Right ventricle myocardium superior (tissue), 1 donor: ENCODE measurements at places on chromosomes 2 and 18. TPM values are rescaled to one million over a fixed set of nuclear protein-coding genes. Genes with fewer than 3 reads are reported as not detected.

- DNase-seq = no peak
These were observed 101.1 kb downstream of the TCF4 start for GRCh38 chr18:55486936-55487335.

DNA sequence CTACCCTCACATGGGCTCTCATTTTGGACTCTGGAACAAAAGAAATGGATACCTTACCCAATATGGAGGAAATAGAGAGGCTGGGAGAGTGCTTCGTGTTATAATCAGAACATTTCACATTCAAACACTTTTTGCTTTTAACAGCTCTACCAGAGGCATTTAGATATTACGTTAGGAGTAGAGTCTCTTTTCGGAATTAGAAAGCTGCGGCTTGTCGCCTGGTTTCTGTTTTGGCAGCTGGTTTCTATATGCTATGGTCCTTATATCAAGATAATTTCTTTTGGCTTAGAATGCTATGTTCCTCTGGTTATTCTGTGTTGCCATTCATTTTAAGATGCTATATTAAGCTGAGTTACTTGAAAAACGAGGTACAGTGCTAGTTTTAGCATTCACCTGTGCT lies 392.8 kb upstream of the GALNT5 start:
- DNase-seq = no peak

DNA sequence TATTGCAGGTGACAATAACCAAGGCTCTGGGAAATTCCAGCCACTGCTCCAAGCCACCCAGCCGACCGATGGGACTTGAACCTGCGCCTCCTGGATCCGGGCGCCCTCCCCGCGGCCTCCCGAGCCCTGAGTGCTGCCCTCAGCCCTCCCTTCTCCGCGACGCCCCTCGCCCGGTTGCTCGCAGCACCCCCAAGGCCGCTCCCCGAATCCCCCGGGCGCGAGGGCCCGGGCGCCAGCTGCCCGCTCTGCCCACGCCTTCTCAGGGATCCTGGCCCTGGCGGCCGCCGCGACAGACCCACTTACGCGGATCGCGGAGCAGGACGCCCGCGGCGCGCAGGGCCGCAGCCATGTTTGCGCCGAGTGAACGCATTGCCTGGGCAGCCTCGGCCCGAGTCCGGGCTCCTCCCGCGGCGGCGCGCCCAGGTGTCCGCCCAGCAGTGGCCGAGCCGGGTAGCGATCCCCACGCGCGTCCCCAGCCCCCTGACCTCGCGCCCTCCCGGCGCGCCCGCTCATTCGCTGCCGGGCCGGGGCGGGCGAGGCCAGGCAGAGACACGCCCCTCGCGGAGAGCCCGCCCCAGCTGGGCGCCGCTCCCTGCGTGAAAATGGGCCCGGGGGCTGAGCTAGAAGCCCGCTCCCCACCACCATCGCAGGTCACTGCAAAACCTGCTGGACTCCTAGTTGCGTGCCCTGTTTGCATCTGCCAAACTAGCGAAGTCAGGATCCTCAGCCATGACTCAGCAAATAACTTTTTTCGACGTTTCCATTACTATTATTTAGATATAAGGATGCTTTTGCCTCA lies at the start of gene FECH:
Gene FECH (minus strand): TSS at position 452 of the 799 bp plus-strand sequence. CDS start 82 bp downstream, at position 370.
- peak; percentile 92 for DNase-seq

GRCh38 chr18:21277578-21277977 lies 35.5 kb downstream of the GREB1L start:
- DNase-seq = no peak

- DNase-seq = peak; percentile 44
These were observed 175.4 kb downstream of the HDAC4 start for GRCh38 chr2:239225371-239225851.

DNA sequence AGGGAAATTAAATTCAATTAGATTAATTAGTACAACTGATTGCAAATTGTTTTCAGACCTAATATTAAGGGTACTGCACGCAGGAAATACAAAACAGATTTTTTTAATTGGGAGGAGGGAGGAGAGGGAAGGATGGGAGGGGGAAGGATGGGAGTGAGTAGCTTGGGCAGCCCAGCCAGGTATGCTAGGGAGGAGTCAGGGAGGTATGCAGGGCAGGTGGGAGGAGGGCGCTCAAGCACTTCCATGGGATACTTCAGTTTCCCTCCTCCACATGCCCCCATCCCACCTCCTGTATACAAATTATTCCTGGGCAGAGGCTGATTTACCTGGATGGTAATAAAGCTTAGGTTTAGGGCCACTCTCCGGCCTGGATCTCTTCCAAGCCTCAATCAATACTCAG lies 76.6 kb upstream of the CAPN13 start:
- DNase-seq = no peak

Gene PLB1
- total RNA-seq = 1.8 TPM

- no peak for DNase-seq
These were observed 52.4 kb downstream of the GPR39 start for GRCh38 chr2:132468821-132469675.

DNA sequence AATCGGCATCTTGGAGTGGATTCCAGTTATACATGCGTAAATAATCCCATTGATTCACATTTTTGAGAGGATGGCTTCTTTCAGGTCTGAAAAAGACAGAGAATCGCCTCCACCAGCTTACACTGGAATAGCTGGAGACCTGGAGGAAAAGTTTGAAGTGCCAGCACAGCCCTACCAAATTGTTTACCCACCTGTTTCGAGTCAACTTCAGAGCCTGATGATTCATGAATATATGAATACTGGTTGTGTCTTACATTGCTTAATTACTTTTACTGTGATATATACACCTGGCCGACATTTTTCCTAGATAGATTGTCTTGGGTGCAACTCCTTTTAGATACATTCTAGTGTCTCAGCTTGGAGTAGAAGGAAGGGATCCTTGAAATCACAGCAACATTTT lies 335 bp upstream of the NCKAP5 start:
- no peak for DNase-seq

Gene CNTNAP5
- total RNA-seq = not detected

Gene CFC1
- not detected for total RNA-seq

Gene GPR39
- not detected for total RNA-seq

- DNase-seq = no peak
These were observed 24.4 kb upstream of the FTCDNL1 start for GRCh38 chr2:199875400-199875799.

- DNase-seq = no peak
These were observed 709.5 kb upstream of the ACVR2A start for GRCh38 chr2:147135376-147135775.

DNA sequence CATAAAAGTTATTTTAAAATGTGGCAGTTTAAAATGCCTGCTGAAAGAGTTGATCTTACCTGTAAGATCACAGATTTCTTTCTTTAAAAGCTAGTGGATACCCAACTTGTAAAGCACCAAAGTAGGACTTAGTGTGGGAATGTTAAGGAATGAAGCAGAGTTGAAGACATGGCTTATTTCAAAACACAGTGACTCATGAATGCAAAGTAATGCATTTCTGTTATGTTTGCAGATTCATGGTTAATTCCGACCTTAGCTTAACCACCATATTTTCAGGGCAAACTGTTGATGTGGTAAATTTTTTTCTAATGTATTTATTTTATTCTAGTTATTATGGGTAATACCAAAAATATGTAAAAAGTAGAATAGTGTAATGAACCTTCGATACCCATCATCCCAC lies 206.8 kb upstream of the FOSL2 start:
- no peak for DNase-seq

DNA sequence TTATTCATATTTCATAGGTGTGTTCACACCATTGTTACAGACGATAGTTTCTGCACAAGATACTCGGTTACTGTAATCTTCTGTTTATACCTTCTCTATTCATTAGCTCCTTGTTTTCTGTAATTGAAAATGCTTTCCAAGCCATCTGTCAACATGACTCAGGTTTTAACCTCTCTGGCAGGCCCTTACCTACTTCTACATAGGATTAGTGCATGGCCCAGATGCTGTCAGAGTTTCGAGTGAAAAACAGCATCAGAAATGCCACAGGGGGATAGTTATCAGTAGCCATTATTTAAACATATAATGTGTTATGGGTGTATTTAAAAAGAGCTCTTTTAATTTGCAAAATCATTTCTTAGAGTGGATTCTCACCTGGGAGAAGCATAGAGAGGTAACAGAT lies 596.4 kb downstream of the FBXO15 start:
- no peak for DNase-seq

- DNase-seq = no peak
These were observed 42.1 kb downstream of the RRM2 start for GRCh38 chr2:10164601-10165000.

Gene PSMA8
- total RNA-seq = 0.48 TPM

DNA sequence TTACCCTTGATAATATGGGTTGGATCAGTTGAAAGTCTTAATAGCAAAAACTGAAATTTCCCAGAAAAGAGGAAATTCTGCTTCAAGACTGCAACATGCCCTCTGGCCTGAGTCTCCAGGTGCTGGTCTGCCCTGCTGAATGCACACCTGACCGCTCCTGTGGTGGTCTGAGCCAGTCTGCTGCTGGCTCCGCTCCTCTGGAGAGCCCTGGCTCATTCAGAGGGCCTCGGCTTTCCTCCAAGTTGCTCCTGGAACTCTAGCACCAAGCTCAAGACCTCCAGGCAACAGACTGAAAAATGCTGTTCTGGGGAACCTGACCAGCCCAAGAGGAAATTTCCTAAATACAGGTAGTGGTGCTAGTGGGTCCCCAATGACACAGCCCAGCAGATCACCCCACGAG lies 64.8 kb downstream of the DIPK1C start:
- no peak for DNase-seq

- peak; percentile 82 for DNase-seq
These were observed 38.0 kb upstream of the SNED1 start for GRCh38 chr2:240960309-240960970.

GRCh38 chr18:29184654-29185053 lies 1007.7 kb upstream of the CDH2 start:
- no peak for DNase-seq

Gene SCN7A
- total RNA-seq = 27.7 TPM

DNA sequence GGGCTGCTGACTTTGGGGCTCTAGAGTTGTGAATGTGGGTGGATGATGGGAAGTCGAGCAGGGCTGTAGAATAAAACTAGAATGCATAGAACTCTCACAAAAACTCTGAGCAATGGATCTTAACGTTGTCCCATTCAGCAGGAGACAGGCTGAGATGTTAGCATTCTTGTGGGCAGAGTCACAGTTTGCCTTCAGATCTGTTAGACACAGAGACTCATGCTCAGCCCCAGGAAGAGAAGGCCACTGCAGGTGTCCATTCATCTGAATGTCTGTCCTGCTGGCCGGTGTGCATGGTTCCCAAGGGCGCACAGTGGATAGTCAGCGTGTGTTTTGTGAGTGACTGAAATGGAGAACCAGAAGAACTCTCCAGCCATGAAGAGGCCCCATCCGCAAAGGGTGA lies 111.3 kb downstream of the TSN start:
- no peak for DNase-seq

- no peak for DNase-seq
These were observed 27.1 kb upstream of the SPTBN1 start for GRCh38 chr2:54429054-54429453.

- DNase-seq = no peak
These were observed 126.0 kb upstream of the MSH6 start for GRCh38 chr2:47656715-47657600.

Gene TRABD2A
- total RNA-seq = 0.56 TPM

Gene KIAA2012
- not detected for total RNA-seq

- DNase-seq = no peak
These were observed 86.0 kb downstream of the KCTD1 start for GRCh38 chr18:26462355-26462754.

Gene GCKR
- total RNA-seq = not detected

- no peak for DNase-seq
These were observed 67.0 kb upstream of the SERTAD2 start for GRCh38 chr2:64720535-64721319.

DNA sequence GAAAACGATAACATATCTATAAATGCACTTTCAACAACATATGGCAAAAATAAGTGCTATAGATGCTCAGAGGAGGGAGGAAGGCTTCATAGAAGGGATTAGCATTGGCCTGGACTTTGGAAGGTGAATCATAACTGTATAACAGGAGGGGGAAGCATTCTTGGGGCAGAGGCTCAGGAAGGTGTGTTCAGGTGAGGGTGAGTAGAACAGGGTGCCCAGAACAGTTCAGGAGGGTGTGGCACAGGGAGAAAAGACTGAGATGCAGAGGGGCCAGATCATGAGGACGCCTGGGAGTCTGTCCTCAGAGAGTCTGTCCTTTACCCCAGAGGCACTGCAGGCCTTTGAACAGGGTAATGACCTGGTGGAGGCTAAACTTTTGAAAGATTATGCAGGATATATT lies 29.3 kb upstream of the MEP1B start:
- no peak for DNase-seq

- no peak for DNase-seq
These were observed 48.7 kb downstream of the TNS1 start for GRCh38 chr2:217954051-217954450.

DNA sequence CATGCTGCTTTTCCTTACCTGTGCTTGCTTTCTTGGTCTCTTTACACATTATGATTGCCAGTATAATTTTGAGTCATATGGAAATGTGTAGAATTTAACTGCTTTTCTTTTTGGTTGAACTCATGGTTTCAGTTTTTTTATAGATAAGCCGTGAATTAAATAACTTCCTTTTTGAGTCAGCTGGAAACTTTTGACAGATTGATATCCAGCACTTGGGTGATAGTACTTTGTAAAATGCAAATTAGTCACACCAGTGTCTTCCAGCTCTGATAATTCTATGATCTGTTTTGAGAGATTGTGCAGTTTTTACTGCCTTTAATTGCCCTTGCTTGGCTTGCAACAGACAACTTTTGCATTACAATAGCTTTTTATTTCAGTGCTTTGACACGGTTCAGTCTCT lies 86.4 kb downstream of the NCOA1 start:
- no peak for DNase-seq

DNA sequence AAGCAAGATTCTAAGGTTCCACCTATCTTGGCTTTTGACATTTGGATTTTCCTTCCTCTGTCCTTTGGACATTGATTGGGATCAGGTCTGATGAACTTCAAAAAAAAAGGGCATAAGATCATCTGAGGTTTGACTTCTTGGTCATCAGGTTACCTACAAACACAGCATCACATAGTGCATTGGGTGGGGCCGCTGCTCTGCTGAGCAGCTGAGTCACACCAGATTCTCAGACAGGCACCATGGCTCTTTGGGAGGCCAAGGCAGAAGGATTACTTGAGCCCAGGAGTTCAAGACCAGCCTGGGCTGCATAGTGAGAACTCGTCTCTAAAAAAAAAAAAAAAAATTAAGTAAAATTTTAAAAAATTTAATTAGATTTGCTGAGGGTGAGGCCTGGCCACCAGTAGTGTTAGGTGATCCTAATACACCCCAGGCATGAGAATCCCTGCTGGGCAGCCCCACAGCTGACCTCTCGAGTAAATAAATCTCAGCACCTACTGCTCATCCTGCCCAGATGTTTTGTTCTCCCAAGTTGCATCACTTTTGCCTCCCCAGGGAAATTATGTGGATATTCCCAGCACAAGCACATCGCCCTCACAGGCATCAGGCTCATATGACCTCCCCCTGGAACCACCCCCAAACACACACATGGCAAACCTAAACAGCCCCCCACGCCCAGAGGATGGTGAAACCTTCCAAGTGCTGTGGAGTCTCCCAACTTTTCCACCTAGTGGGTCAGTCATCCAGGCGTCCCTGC lies 5.3 kb downstream of the MLPH start:
- no peak for DNase-seq
